Femur (tissue), 1 donor: ENCODE measurements at places on chromosomes 12 and 14.

DNA sequence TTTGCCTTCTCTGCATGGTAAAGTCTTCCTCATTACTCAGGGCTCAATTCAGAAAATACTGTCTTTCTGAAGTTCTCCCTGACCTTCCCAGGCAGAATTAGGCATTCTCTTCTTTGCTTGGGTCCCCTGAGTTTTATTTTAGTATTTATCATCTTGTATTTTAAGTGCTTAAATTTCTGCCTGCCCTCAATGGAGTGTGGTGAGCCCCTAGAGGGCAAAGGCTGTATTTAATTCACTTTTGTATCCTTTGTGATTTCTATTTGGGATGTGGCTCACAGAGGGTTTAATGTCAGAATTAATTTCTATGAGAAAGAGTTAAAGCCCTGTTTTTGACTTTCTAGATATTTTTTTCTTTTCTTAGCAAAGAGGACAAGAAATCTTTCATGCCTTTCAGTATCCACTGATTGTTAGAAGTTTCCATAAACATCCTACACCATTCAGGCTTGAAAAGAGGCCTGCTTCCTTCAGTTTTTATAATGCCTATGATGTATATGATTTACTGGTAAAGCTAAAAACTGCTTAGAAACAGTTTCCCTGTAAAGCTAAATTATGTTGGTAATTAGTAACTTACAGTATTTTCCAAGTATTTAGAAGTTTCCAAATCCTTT lies 55.6 kb upstream of the PTPRB start:
- DNase-seq, result no peak

- no peak for DNase-seq
Observed at GRCh38 chr12:56873382-56873781, 60.8 kb downstream of the SDR9C7 start.

DNA sequence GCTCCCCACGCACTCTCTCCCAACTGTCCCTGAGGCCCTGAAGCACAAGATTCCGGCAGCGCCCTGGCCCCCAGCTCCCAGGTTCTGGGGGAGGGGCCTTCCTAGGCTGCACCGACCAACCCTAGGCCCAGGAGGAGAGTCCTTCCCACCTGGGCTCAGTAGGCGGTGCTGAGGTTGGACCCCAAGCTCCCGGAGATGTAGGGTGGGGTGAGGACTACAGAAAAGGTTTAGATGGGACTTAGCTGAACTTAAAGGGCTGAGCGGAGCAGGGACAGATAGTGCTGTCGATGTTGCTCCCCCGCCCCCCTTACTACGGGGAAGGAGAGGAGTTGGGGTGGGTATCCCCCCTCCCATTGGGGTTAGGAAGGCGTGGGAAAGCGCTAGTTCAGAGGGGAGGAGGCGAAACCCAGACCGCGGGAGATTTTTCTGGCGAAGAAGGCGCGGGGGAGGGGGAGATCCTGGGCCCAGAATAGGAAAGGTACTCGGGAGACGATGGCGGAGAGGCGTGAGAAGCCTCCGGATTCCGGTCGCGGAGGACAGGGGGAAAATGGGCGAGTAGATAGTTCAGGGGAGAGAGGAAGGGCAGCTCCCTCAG lies 4.2 kb upstream of the BAZ2A start:
- DNase-seq, result peak; percentile 52

DNA sequence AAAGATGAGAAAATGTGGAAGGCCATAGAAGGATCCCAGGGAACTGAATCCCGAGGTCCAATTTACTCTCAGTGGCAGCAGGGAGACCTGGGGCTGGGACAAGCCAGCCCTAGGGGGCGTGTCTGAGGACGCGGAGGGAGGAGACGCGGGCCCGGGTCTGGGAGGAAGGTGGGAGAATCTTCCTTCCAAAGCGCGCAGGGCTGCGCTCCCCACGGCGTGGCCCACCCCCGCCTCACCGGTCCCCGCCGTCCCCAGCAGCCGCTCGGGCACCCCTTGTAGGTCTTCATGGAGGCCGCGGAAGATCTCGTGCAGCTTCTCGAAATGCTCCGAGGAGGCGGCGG lies 323 bp downstream of the VTI1B start:
- DNase-seq, result peak; percentile 76

DNA sequence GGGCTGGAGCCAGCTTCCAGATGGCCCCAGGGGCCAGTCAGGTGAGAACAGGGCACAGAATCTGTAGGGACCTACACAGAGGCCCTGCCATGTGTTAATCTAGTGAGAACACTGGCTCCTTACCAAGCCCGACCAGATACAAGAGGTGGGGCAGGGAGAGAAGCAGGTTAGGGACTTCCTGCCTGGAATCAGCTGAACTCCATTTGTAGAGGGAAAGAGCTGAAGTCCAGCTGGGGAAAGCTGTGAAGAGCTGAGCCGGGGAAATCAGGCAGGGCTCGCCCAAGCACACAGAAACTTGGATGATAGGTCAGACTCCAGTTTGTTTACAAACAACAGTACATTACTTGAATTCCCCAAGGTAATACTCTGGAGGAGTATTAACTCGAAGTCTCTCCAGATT lies 46.7 kb downstream of the PTGER2 start:
- no peak for DNase-seq

DNA sequence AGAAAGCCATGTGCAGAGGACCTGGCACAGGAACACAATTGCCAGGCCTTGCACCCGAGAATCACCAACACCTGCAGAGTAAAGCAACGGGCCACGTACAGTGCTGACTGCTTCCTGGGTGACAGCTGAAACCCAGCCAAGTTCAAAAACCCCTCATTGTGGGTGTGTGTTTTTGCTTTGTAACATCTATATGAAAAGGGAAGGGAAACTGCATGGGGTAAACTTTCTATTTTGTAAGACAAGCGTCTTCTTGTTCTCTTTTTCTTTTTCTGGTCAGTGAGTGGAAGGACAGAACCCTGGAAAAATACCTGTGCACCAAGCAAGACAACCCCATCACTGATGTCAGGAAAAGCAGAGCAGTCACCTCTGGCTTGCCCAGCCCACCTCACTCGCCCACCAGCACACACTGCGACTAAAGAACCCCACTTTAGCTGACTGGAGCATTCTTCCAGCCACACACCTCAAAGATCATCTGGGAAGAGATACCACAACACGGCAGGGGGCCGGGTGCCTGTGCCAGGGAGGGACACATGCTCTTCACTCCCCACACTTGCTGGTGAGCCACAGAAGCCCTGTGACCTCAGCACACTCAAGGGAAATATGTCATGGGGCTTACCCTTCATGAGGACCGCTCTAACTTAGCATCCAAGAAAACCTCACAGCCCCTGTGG lies 172.3 kb downstream of the NDUFA12 start:
- DNase-seq, result peak; percentile 33

GRCh38 chr14:100312877-100313400 lies 6.7 kb upstream of the SLC25A29 start:
- no peak for DNase-seq

GRCh38 chr12:103785243-103786031 lies 55.6 kb downstream of the NT5DC3 start:
- DNase-seq, result no peak

GRCh38 chr12:102438827-102439210 lies 41.5 kb downstream of the IGF1 start:
- DNase-seq, result no peak

DNA sequence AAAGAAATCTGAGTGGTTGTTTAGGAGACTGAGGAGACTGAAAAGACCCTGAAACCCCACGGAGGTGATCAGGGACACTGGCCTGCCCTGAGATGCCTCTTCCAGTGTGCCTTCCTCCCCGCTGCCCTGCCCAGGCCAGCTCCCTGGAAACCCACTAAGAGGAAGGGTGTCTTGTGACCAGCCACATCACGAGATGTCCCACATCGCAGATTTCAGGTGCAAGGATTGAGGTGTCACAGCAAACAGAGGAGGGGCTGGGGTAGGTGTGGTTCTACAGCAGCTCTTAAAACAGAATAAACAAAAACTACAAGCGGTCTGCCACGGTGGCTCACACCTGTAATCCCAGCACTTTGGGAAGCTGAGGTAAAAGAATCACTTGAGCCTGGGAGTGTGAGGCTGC lies 184.3 kb upstream of the C14orf180 start:
- DNase-seq, result no peak

DNA sequence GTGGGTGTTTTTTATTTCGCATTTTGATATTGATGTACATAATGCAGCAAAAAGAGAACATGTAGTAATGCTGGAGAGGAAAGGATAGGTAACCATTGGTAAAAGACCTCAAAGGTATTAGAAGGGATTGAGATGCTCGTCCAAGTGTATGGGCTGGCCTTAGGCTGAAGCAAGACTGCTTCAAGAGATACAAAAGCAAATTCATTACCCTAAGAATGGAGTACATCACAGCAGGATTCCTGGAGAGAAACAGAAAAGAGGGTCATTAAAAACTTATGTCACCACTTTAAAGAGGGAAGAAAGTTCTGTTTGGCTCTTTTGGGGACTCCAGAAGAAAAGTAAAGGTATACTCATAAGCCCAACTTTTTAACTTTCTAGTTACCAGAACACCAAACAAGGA lies 420.5 kb downstream of the ZFP36L1 start:
- no peak for DNase-seq

- DNase-seq, result no peak
Observed at GRCh38 chr12:130878193-130879185, 6.6 kb downstream of the RAN start.

DNA sequence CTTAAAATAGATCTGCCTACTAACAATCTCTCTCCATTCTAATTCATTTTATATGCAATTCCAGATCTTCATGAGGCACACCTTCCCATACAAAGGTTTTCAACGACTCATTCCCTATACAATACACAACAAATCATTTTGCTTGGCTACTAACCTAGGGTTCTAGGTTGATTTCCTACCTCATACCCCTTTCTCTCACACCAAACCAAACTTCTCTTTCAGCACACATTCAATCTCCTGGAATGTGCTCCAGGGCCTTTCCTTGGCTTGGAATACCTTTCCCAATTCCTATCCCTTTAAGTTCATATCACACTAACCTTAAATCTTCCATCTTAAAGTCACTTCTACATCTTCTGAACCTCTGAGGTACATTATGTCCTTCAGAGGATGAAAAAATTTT lies 38.7 kb upstream of the MTERF2 start:
- no peak for DNase-seq
